DMS79 (cell line): ENCODE measurements at places on chromosomes 13 and 19.

DNA sequence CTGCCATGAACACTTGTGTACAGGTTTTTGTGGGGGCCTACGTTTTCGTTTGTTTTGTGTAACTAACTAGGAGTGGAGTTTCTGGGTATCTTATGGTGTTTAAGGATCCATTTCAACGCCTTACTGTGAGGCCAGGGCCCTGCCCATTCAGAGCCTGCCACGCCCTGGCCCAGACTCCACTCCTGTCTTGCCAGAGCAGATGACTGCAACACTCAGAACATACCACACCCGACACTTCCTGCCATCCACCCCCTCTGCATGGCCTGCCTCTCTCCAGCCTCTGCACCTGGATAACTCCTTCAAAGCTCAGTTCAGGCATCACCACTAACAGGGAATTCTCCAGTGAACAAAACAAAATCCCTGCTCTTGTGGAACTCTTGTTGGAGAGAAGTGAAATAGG, 43.2 kb downstream of the RGCC start:
- no peak for DNase-seq

DNA sequence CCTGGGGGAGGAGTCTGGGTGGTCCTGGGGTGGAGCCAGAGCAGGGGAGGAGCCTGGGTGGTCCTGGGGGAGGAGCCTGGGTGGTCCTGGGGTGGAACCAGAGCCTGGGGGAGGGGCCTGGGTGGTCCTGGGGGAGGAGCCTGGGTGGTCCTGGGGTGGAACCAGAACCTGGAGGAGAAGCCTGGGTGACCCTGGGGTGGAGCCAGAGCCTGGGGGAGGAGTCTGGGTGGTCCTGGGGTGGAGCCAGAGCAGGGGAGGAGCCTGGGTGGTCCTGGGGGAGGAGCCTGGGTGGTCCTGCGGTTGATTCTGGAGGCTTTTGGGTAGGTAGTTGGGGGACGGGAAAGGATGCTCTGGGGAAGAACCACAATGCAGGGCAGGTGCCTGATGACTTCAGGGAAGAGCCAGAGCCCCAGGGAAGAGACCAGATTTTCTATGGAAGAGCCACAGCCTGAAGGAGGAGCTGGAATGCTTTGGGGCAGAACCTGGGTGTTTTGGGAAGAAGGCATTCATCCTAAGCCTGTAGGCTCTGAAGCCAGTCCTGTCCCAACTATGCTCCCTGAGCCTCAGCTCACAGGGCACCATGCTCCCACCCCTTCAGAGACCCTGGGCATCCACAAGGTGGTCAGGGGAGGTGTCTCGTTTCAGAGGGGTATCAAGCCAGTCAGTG, 15.0 kb downstream of the MRPS12 start:
- no peak for DNase-seq

DNA sequence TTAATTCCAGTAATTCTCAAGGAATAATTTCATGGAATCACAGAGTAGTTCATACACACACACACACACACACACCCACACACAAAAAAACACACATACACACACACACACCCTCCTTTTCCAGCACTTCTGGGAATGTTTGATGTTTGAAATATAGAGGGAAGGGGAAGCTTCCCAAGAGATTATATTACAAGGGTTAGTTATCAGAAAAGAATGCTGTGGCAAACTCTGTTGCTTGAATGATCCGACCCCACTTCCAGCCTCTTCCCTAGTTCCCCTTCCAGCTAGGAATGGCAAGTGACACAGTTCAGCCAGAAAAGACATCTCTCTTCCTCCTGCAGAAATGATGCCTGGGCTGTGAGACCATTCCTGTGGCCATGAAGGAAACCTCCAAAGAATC, 49.9 kb downstream of the KCTD12 start:
- no peak for DNase-seq

- DNase-seq: no peak
Observed at GRCh38 chr19:51771376-51772130, 10.6 kb downstream of the FPR2 start.

- no peak for DNase-seq
Observed at GRCh38 chr19:9986787-9987281, 23.5 kb downstream of the COL5A3 start.

- no peak for DNase-seq
Observed at GRCh38 chr13:33919120-33919519, 101.2 kb downstream of the RFC3 start.

DNA sequence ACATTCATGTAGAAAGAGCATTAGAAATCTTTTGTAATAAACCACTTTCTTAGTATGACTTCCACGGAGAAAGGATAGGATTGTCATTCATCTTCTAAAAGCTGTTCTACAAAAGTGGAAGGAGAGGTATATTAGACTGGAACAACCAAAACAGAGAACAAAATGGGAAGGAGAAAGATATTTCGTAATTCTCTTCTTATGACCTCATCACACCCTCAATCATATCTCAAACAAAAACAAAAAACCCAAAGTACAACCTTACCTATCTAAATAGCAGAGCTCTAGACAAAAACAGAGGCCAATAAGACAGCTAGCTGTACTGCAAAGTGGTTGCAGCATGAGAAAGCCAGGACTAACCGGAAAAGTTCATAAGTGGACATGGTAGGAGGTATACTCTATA, 46.3 kb downstream of the DACH1 start:
- DNase-seq: no peak

- DNase-seq: no peak
Observed at GRCh38 chr13:50085063-50085462, 69.8 kb downstream of the KCNRG start.

GRCh38 chr13:111007209-111007608, 92.3 kb upstream of the ANKRD10 start:
- no peak for DNase-seq

GRCh38 chr19:9834307-9834725, 802 bp upstream of the PIN1 start:
- DNase-seq: no peak

- no peak for DNase-seq
Observed at GRCh38 chr19:6062961-6063575, 47.2 kb downstream of the RFX2 start.

GRCh38 chr13:33678906-33679657, 138.9 kb upstream of the RFC3 start:
- no peak for DNase-seq

DNA sequence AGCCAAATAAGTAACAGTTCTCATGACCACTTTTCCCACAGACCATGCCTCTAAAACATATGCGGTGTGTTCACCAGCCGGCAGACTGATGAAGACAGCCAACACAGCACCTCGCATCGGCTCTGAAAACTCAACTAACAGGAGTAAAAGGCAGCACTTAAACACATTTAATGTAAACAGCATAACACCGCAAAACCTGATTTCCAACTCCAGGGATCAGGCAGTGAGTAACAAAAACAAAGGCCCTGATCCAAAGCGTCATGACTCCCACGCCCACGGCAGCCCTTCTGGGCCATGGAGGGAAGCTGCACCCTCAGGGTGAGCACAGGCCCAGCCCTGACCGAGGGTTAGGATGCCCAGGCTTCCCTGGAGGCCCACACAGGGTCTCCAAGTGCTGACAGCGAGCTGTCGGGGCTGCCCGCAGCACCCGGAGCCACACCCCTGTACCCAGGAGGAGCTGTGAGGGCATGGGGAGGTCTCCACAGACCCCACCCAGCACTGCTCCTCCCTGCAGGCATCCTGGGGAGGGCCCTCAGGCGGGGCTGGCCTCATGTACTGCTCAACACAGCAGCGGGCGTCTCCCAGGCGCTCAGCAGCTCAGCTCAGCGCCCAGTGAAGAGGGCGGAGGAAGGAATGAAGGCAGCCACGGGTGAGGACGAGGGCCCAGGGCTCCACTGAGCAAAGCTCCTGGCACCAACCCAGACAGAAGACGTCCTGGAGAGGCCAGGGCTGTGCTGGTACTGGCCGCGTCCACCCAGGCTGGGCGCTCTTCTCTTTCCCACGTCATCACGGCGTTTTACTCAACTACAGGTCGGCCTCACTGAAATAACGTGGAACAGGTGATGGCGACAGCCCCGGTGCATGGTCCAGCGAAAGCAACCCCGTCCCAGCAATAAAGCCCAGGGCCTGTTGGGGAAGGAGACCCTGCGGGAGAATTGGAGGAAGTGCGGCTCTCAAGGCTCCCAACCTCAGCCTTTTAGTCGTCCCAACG, 53.7 kb downstream of the RASA3 start:
- DNase-seq: no peak

- no peak for DNase-seq
Observed at GRCh38 chr19:50890422-50891252, 17.4 kb downstream of the KLK2 start.

DNA sequence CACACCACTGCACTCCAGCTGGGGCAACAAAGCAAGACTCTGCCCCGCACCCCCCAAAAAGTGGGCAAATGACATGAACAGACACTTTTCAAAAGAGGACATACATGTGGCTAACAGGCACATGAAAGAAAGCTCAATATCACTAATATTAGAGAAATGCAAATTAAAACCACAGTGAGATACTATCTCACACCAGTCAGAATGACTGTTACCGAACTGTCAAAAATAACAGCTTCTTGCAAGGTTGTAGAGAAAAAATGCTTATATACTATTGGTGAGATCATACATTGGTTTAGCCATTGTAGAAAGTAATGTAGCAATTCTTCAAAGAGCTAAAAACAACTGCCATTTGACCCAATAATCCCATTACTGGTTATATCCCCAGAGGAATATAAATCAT, 99.5 kb upstream of the SPATA13 start:
- DNase-seq: no peak

GRCh38 chr13:92719868-92720267, 506.7 kb upstream of the GPC6 start:
- peak; percentile 36 for DNase-seq

DNA sequence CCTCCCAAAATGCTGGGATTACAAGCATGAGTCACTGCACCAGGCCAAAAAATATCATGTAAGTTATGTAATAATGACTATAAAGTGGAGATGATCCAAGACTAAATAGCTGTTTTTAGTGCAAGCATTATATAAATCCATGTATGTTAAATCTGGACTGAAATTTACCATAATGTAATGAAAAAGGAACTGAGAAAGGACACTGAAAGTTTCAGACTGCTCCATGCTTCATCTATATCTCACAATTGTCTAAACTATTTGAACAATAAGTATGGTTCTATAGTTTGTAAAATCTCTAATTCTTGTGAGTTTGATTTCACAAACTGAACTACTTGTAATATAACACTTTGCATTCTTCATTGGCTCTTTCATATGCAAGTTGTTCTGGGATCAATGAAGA, 2299.5 kb downstream of the PCDH9 start:
- DNase-seq: no peak

DNA sequence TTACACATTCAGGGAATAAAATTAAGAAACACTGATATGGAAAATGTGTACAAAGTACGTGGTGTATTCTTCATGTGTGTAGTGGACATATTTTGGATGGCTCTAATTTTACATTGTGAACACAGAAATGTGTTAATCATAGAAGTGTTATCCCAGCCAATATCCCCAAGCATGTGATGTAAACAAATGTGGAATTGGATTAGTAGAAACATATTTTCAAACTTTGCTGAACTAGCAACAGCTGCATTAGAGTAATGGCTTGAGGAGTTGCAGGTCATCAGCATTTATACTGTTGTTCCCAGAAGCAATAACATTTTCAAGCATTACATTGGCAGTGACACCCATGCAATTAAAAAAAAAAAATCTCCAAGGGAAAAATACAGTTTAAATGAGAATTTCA, 600.6 kb downstream of the SLITRK1 start:
- no peak for DNase-seq

- no peak for DNase-seq
Observed at GRCh38 chr19:34254046-34254697, at the start of gene GARRE1. GARRE1 (plus strand) TSS chr19:34254554; CDS start chr19:34300474, 45,920 bp downstream.

DNA sequence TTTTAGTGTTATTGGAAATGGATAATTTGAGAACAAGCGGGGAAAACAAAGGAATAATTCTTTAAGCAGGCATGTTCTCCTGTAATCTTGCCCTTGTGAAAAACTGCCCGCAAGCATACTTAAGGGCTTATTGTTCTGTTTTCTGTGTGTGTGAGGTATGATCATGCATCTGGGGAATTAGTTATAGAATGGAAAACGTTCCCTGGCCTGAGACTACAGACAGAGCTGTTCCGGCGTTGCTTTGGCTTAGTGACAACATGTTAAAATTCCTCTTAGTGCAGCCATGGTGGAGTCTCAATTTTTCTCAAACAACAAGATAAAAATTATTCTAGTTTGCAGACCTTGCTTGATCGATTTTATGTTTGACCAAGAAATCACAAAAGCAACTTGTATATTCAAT, 560.2 kb upstream of the SPRY2 start:
- DNase-seq: no peak

- no peak for DNase-seq
Observed at GRCh38 chr19:51418707-51419106, 1.3 kb upstream of the SIGLEC10 start.

DNA sequence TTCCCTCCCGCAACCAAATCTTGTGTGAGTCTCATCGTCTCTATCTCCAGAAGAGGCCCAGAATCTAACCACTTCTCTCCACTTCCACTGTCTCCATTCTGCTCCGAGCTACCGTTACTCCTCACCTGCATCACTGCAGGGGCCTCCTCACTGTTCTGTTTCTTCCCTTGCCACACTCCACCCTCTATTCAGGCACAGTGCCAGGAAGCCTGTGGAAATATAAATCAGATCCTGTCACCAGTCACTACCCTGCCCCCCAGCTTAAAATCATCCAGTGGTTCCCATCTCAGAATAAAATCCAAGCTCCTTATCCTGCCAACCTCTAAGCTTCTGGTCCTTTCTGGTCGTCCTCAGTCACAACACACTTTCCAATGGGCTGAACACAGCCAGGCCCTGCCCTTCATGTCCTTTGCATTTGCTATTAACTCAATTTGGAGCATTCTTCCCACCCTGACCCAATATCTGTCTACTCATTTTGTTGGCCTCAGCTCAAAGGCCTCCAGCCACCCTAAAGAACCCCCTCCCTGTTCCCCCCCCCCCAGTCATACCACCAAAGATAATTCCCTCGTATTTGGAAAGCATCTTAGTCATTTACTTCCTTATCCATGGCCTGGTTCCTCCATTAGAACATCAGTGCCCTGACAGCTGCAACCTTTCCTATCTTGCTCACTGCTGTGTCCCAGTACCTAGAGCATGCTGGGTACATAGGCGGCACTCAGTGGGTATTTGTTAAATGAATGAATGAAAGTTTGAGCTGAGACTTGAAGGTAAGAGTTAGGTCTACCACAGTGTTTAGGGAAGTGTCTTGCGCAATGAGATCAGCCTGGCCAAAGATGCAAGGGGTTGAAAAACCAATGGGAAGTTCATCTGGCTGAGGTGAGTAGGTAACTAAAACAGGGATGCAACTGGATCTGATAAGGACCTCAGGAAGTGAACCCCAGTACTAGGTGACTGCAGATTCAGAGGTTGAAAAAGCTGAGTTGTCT, 24.4 kb downstream of the ZNF175 start:
- no peak for DNase-seq

DNA sequence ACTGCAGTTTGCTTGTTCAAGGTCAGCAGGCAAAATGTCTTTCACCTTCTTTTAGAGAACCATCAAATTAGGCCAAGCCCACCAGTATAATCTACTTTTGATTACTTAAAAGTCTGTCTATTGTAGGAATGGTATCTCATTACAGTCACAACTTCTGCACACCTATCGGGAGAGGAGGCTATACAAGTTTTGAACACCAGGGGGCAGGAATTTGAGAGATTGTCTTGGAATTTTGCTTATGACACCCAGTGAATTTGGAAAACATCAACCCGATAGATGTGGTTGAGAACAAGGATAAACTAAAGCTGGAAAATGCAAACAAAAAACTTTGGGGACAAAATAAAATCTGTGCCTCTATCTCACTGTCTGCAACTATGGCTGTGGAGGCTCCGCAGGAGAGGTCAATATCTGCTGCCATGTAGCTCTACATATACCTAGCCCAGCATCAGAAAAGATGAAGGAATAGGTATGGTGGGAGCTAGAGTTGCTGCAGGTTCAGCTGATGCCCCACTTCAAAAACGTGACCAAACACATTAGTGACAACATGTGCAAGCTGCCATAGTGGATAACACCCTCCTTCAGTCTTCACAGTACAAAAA, 1299.2 kb upstream of the SPRY2 start:
- no peak for DNase-seq
